ENCODE measurements at places on chromosomes 1 and 21.

- no peak for DNase-seq
Observed at GRCh38 chr21:44399151-44399954, 45.9 kb downstream of the TRPM2 start.

DNA sequence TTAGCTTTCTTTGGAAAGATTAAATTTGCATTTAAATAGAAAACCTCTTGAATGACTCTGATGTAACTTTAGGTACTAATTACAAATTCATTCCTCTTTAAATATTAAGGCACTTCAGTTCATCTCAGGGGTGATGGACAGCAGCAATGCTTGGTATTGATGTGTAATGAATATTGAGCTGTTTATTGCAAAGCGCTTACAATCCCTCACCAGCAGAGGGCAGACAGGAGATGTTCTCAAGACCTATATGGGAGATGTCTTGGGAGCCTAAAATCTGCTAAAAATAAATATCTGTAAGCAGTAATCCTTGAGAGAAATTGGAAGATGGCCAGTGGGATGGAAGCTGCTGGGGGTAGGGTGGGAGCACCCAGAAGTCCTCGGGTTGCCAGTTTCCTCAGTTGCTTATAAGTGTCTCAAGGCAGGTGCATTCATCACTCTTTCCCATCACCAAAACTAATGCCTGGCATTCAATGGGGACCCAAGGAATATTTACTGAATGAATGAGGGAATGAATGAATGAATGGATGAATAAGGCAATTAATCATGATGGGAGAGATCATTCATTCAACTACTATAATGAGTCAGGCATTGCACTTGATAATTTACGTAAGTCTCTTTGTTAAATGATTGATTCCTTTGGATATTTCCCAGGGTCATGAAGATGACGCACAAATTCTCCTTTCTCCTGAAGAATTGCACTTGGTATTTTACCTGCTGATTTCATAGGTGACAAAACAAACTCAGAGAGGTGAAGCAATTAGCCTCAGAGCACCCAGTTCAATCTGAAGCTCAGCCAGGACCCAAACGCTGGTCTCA, 2.3 kb downstream of the KLHDC8A start:
- peak; percentile 45 for DNase-seq

- DNase-seq = no peak
Observed at GRCh38 chr1:3895279-3895950, 4.7 kb downstream of the C1orf174 start.

DNA sequence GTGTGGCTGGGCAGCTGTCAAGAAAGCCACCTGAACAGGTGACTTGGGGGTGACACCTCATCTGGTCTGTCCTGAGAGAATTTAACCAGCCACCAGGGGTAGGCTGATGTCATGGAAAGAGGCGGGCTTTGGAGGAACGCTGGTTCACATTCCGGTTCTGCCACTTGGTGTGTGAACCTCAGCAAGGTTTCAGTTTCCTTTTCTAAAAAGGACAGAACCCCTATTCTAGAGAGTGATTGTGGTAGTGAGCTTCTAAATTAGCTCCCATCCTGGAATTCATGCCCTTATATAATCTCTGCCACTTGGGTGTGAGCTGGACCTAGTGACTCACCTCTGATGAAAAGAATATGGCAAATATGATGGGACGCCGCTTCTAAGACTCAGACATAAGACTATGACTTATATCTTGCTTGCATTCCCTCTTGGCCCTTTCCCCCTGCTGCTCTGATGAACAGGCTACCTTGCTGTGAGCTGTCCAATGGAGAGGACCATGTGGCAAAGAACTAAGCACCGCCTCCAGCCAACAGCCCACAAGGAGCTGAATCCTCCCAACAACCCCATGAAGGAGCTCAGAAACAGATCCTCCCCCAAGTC, 332.1 kb downstream of the RRAGC start:
- peak; percentile 33 for DNase-seq

DNA sequence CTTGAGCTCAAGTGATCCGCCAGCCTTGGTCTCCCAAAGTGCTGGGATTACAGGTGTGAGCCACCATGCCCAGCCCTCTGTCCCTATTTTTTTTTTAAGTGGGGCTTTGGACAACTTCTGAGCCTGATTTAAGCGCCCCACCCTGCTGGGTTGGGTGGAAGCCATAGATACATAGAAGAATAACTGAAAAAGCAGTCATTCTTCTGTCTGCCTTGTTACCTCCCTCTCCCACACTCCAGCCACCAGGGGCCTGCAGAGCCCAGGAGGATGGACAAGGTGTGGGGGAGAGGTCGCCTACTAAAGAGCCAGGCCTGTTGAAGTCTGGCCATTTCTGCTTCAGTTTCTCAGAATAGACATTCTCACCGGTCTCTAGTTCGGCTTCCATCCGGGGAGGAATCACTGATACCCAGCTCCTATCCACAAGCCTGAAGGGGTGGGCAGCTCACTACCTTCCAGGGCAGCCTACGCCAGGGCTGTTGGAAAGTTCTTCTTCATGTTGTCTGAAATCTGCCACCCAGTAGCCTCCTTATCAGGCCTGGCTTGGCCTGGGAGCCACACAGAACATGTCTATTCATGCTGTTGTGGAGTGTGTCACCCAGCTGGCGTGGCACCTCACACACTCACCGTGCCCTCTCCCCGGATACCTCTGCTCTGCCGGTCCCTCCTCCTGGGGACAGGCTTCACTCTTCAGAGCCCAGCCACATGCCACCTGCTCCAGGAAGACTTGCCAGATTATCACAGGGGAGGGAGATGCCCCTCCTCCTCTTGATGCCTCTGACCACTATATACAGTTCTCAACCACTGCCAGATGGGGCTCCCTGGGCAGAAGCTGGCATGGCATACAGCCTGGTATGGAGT, 27.7 kb downstream of the KNCN start:
- DNase-seq = peak; percentile 28
